ENCODE measurements at places on chromosomes 7 and 10.

DNA sequence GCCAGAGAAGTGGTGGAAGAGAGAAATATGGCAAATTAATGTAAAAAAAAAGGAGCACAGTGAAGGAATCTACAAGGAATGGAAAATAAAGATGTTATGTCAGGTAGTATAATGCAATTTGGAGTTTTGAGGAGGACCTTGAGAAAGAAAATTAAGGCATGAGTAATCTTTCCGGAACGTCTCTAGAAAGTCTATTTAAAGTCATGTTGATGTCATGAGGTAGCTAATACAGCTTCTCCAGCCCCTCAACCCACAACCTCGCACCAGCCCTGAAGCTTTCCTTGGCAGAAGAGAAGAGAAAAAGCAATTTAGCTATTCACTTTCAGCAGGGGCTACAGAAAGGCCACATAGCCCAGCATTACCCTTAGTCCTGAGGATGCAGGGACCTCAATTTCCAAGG, 22.5 kb downstream of the TRDMT1 start:
- peak; percentile 66 for DNase-seq

DNA sequence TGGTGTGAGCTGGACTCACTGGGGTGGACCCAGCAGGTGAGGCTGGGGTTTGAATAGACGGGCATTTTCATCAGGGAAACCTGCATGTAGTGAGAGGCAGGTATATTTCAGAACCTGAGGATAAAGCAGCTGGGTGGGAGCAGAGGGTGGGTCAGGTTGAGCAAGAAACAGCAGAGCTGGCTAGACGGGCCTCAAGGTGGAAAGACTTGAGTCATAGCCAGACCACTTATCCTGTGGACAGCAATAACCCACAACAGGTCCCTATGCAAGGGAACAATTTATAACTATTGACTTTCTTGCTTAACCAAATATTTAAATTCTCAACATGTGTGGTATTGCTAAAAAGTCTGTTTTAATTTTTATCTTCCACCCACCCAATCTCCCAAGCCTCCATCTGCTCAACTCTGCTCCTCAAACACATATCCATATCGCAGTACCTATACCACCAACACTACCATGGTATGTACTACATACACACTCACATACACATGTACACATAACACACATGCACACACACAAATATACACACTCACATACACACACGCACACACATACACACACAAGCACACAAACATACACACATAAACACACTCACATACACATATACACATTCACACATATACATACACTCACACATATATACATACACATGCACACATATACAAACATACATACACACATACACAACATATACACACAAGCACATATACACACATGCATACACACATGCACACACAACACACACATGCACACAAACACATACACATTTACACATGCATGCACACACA, 129.0 kb upstream of the C7orf33 start:
- DNase-seq: no peak

GRCh38 chr7:44977959-44978335, 868 bp downstream of the MYO1G start:
- DNase-seq: no peak

DNA sequence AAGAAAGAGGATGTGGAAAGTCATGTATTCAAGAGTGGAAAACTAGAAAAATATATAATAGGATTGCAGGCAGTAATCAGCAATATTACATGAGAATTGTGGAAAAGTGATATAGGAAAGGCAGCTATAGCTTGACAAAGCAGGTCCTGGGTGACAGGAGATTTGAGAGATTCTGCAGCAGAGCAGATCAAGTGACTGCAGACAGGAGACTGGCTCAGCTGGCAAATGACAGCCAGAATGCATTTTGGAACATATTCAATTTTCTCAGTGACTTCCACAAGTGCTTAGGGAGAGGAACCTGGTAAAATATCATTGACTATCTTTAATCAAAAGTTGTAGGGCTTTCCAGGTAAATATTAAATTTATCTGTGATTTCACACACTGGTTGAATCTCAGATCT, 260.5 kb upstream of the CACNA2D1 start:
- DNase-seq: no peak

- no peak for DNase-seq
These were observed 17.3 kb downstream of the OPALIN start for GRCh38 chr10:96341219-96342182.

Data from iris pigment epithelial cell (primary cell).